WTC11 (cell line): ENCODE measurements at places on chromosomes 6 and 20. TPM values are rescaled to one million over a fixed set of nuclear protein-coding genes. Genes with fewer than 3 reads are reported as not detected.

Gene NKX2-2
- not detected in 3 replicates for total RNA-seq

Gene SLC32A1
- 0.09 to 0.37 TPM (median 0.25 TPM) in 3 replicates for total RNA-seq

Gene ACTL10
- total RNA-seq: 1.3 to 1.9 TPM (median 1.5 TPM) in 3 replicates

Gene ANKS1A
- total RNA-seq: 32.7 to 35.0 TPM (median 32.7 TPM) in 3 replicates

Gene SAMD3
- total RNA-seq: 1.2 to 1.7 TPM (median 1.4 TPM) in 3 replicates

Gene THBD
- 0.34 to 1.0 TPM (median 0.92 TPM) in 3 replicates for total RNA-seq

Gene GNRH2
- 0.44 to 1.1 TPM (median 0.50 TPM) in 3 replicates for total RNA-seq

Gene OPN5
- total RNA-seq: not detected in 3 replicates

Gene MOXD1
- 1.7 to 2.4 TPM (median 2.3 TPM) in 3 replicates for total RNA-seq

Gene TREML2
- total RNA-seq: 0.09 to 0.15 TPM (median 0.09 TPM) in 3 replicates

Gene ME1
- total RNA-seq: 4.1 to 5.3 TPM (median 4.3 TPM) in 3 replicates

Gene VIP
- total RNA-seq: not detected in 3 replicates

Gene CCN5
- 0.16 to 0.37 TPM (median 0.23 TPM) in 3 replicates for total RNA-seq

Gene PET117
- total RNA-seq: 21.6 to 25.7 TPM (median 23.0 TPM) in 3 replicates

Gene BNIP5
- 0.05 TPM in 1 of 3 replicates, not detected in the others for total RNA-seq

Gene SRSF12
- 3.8 to 4.0 TPM (median 3.8 TPM) in 3 replicates for total RNA-seq

Gene RSPH4A
- 0.34 to 0.57 TPM (median 0.34 TPM) in 3 replicates for total RNA-seq

Gene PRND
- 0.04 to 0.07 TPM in 2 of 3 replicates, not detected in the other for total RNA-seq
